Activated CD8-positive, alpha-beta memory T cell treated with anti-CD3 and anti-CD28 coated beads for 1 hour (primary cell): ENCODE measurements at places on chromosomes 16 and 17.
A peak's percentile ranks its signal among the peaks of the same experiment; 100 is the strongest.

GRCh38 chr16:51003850-51004566 is 147.1 kb downstream of the SALL1 start:
- DNase-seq: no peak

- no peak for DNase-seq
These were observed 53.5 kb downstream of the TIMM22 start for GRCh38 chr17:1050246-1050995.

DNA sequence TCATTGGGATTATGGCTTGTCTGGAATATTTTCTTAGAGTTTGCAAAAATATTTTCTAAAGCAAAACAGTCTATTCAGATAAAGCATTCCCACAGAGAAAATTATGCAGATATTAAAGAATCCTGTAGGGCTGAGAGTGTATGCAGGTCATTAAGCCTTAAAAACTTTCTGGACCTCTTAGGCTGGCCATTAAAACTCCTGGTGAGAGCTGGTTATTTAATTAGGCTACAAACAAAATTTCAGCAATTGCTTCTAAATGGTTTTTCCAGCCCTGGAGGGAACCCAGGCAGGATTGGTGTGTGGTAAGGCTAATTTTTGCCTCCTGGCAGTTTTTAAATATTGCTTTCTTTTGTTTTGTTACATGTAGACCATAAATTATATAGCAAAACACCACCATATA is 27.3 kb upstream of the SMG1 start:
- DNase-seq: no peak

DNA sequence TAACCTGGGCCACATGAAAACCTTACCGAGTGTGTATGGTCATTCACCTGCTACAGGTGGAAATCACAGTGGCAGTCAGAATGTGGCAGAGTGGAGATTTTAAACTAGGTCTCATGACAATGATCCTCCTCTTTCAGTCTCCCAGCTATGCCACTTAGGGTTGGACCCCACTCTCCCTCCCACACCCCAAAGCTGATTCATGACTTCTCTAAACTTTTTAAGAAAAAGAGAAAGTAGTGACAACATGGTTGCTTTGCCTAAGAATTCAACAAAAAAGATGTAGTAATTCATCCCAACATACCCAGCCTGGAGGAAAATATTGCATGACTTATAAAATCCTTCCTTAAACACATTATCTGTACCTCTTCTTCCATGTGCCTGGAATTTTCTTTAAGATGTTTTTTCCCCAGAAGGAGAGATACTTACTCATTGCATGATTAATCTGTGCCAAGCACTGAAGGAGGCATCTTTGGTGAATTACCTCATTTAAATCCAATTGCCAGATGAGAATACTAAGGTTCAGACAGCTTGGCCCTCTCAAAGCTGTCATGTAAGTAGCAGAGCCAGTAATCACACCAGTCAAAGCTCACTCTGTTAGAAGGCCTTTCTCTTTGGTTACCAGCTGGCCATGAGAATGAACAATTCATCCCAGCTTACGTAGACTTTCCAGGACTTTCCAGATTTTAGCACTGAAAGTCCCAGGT is 119.9 kb downstream of the COPRS start:
- DNase-seq: no peak

DNA sequence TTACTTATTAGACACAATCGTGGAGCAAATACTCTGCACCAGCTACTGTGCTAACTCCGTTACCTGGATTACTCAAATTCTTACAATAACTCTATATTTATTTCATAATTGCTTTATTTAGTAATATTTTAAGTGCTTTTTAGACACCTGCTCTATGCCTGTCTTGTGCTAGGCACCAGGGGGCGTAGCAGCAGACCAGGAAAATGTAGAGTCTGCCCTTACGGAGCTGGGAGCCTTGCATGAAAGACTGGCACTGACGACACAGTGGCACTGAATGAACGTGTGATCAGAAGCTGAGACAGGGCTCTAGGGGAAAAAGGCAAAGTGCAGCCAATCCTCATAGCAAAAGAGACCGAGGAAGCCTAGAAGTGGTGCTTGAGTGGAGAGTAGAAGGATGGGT is 486.5 kb downstream of the CDH13 start:
- DNase-seq: no peak

GRCh38 chr17:7351665-7352502 is at the start of gene KCTD11:
Gene KCTD11 (plus strand): TSS chr17:7352162.
- peak; percentile 62 for DNase-seq

- no peak for DNase-seq
These were observed 26.7 kb downstream of the ITGAL start for GRCh38 chr16:30499284-30499683.

DNA sequence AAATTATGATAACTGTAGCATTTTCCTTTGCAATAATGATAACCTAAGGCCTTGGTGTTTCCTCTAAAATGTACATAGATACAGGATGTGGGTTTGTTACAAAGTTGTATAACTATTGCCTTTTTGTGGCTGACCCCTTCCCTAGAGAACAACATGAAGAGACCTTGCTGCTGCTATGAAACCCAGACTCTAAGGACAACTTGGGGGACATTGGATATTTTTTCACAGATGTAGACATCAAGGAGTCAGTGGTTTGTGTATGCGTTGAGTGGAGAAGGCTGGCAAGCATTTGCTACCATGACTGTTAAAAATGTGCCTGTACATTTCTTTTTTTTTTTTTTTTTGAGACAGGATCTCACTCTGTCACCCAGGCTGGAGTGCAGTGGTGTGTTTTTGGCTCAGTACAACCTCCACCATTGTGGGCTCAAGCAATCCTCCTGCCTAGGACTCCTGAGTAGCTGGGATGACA is 12.3 kb downstream of the HMOX2 start:
- DNase-seq: no peak

- DNase-seq: no peak
These were observed 338.7 kb upstream of the TNRC6C start for GRCh38 chr17:77619851-77620250.
